ENCODE measurements at places on chromosomes 1 and 21. TPM values are rescaled to one million over a fixed set of nuclear protein-coding genes. Genes with fewer than 3 reads are reported as not detected.

DNA sequence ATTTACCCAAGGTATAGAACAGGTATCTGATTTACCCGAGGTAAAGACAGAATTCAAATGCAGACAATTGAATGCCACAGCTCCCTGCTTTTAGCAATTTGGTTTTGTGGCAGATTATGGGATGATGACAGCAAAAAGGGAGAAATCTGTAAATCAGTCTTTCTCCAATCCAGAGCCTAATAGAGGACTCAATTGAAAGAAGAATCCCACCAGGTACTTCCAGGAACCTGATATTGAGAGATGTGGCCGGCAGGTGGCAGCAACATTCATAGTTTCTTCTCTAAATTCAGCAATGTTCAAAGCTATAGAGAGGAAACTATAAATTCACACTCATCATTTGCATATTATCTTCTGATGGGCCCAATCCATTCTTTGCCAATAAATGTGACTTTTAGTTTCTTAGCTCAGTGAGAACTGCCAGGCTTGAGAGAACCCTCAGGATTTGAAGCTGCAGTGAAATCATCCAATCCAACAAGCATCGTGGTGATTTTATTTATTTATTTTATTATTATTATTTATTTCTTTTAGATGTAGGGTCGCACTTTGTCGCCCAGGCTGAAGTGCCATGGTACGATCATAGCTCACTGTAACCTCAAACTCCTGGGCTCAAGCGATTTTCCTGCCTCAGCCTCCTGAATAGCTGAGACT is 9.8 kb upstream of the PHACTR4 start:
- DNase-seq: peak; percentile 92

SWT1 gene
- 7.8 TPM for total RNA-seq

GRCh38 chr1:114564141-114564540 is 17.3 kb downstream of the BCAS2 start:
- DNase-seq: no peak

DNA sequence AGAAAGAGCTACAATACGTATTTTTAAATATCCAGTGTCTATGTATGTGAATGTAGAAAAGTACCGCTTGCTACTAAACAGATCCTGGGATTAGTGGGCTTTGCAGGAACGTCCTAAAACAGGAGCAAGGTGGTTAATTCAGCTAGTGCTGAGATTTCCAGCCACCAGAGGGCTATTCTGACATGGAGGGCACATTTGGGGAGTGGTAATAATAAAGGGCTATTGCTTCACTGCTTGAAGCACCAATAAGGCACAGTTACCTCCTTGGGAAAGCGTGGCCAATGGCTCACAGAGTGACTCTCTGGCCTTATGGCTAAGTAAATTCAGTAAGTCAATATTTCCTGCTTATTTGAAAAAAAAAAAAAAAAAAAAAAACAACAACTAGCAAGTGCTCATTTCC is 152.4 kb downstream of the GABPA start:
- DNase-seq: no peak

PEAR1 gene
- 32.9 TPM for total RNA-seq

LHX8 gene
- total RNA-seq: not detected

- no peak for DNase-seq
Measured at GRCh38 chr1:192654120-192654519, 18.2 kb downstream of the RGS13 start.

- no peak for DNase-seq
Measured at GRCh38 chr1:94304553-94304952, 67.2 kb upstream of the ARHGAP29 start.

GRCh38 chr1:110630839-110631663 is 24.9 kb upstream of the KCNA2 start:
- peak; percentile 91 for DNase-seq

- no peak for DNase-seq
Measured at GRCh38 chr1:210674151-210674550, 345.4 kb downstream of the HHAT start.

SLC16A4 gene
- 23.2 TPM for total RNA-seq

GRCh38 chr1:7076572-7076971 is 291.3 kb downstream of the CAMTA1 start:
- no peak for DNase-seq

DNA sequence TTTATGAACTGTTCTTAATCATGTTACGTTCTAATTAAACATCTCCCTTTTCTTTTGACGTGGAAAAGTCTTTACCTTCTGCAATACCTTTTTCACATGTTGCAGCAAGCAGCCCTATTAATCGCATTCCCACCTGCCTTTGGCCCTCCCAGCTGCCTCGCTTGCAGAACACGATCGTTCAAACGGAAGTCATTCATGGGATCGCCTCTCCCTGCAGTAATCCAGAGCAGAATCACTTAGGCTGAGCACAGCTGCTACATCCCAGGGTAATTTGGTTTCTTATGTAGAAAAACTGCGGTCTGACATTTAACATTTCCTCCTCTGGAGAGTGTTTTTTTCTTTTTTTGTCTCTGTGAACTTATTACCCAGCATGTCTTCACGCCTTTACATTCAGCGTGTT is 206.3 kb downstream of the KIF26B start:
- DNase-seq: no peak

DNA sequence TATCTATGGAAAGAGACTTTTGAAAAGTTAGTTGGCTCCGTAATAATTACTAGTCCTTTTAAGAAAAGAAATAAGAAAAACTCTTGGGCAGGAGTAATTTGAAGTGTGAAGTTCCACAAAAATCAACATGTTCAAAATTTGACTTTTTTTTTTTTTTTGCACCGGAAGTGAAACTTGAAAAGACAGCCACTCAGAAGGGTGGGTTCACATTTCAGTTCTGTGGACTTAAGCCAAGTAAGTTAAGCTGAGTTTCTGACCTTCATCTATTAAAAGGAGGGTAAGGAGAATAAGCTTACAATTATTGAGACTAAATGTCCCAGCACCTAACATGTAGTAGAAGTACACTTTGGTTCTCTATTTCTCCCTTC is 11.0 kb downstream of the RO60 start:
- no peak for DNase-seq

APCS gene
- total RNA-seq: not detected

DNA sequence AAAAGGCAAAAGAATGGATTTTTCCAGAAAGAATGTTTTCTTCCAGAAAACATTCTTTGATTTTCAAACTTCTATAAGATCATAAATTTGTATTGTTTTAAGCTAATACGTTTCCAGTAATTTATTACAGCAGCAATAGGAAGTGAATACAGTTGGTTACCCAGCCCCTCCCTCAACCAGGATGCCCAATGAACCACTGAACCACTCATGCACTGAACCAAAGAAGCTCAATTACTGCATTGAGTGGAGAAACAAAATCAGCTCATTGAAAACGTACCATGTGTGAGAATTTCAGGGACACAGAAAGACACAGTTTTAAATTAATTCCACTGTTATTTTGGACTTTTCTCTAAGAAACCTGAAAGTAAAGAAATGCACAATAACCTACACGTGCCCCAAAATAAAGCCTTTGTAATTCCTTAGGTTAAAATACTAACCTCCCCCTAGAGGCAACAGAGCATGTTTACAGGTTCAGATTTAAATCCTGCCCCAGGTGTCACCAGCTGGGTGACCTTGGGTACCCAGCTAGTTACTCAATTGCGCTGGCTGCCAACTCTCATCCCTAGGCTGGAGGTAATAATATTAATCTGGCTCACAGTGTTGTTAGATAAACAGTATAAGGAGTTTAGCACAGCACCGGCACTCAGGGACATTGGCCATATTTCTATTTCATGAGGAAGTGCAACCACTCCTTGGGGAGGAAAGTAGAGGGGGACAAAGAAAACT is 111.7 kb downstream of the NMNAT2 start:
- no peak for DNase-seq

TDRD5 gene
- not detected for total RNA-seq

- DNase-seq: no peak
Measured at GRCh38 chr1:70462611-70463010, 51.5 kb downstream of the CTH start.

DNA sequence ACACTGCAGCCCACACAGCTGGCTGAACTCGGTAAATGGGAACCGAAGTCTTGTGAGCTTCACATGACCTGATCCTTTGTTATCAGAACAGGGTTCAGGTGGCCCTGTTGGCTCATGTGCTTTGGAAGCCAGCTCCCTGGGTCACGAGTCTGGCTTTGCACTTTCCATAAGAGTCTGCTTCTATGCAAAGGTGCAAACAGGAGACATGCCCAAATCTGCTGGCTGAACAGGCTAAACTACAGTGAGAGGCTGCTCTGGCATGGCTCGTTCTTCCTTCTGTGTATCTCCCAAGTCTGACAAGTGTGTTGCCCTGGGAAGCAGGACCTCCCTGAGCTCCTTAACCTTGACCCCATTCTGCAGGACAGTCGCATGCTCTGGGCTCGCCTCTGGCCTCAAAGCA is 549.6 kb downstream of the KIF26B start:
- no peak for DNase-seq

RGS1 gene
- 43.4 TPM for total RNA-seq

DNA sequence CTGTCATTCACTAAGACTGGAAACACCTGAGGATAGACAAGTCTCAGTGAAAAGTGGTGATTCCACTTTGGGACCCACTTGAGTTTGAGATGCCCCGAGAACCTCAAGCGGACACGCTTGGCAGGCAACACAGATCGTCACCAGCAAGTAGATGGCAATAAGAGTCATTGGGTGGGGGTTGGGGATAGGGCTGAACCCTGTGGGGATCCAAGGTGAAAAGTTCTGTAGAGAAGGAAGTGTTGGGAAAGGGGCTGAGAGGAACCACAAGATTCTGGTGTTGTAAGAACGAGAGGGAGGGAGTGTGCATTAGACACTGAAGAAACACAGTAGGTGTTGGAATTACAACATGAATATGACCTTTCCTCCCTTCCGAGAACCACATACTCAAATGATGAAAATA is 45.4 kb upstream of the TDRD10 start:
- peak; percentile 24 for DNase-seq

- no peak for DNase-seq
Measured at GRCh38 chr1:196302981-196303380, 305.3 kb downstream of the KCNT2 start.

DNA sequence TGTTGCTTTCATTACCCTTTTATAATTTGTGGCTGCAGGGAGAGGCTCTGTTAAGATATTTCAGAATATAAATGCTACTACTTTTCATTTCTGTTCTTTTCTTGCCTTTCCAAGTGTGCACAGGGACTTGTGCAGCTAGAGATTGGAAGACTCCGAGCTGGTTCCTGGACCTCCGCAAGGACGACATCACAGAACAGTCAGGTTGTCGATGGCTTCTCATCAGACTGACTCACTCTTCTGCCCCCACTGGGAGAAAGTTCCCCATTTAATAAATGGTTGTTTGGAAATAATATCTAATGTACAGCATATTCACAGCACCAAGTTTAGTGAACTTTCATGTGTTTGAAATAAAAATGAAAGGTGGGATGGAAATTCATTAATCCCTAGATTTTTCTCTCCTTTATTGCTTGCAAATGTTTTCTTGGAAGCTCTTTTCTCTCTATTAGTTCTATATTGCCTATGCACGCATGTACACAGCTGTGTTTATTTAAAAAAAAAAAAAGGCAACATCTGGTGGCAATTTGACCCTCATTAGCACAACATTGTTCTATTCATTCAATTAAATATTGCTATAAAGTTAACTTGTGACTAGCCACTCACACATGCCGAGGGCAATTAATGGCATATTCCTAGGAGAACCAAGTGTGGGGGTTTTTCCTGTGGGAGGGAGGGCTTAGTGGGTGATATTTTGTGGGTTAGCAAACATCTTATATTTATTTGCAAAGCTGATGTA is 77.5 kb upstream of the L1TD1 start:
- DNase-seq: no peak

GRCh38 chr1:208381481-208381880 is 137.3 kb upstream of the PLXNA2 start:
- DNase-seq: no peak

DNAJC6 gene
- 3.8 TPM for total RNA-seq

RBM11 gene
- total RNA-seq: 1.7 TPM

- DNase-seq: no peak
Measured at GRCh38 chr1:180527101-180527669, 24.8 kb upstream of the ACBD6 start.

TNFRSF1B gene
- 42.1 TPM for total RNA-seq

- no peak for DNase-seq
Measured at GRCh38 chr1:196255762-196256161, 352.5 kb downstream of the KCNT2 start.

DNA sequence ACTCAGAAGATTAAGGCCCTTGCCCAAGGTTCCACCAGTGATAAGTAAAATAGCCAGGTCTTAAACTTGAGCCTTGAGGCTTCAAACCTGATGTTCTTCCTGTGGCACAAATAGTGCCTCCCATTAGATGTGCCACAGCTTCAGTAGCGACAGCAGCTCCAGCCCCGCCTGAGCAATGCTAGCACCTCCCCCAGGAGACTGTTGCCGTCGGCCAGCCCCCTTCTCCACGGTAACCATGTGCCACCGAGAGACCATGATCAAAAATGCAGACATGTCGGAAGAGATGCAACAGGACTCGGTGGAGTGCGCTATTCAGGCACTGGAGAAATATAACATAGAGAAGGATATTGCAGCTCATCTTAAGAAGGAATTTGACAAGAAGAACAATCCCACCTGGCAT is 32.2 kb downstream of the KLHDC7A start:
- DNase-seq: no peak

DNA sequence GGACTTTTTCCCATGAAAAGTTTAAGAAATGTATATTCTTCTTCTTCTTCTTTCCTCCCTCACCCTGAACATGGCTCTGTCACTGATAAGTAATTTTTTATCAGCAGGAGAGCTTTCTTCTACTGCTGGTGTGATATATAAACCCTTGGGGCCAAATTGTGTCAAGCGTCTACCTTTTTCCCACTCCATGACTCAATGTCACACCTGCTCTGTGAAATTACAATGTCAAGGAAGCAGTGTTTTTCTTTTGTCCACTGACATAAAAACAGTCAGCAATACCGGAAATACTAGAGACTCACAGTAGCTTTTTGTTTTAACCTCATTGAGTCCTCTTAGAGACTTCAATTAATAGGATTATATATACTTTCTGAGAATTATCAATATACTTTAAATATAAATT is 416.2 kb upstream of the ADGRL4 start:
- no peak for DNase-seq

DNA sequence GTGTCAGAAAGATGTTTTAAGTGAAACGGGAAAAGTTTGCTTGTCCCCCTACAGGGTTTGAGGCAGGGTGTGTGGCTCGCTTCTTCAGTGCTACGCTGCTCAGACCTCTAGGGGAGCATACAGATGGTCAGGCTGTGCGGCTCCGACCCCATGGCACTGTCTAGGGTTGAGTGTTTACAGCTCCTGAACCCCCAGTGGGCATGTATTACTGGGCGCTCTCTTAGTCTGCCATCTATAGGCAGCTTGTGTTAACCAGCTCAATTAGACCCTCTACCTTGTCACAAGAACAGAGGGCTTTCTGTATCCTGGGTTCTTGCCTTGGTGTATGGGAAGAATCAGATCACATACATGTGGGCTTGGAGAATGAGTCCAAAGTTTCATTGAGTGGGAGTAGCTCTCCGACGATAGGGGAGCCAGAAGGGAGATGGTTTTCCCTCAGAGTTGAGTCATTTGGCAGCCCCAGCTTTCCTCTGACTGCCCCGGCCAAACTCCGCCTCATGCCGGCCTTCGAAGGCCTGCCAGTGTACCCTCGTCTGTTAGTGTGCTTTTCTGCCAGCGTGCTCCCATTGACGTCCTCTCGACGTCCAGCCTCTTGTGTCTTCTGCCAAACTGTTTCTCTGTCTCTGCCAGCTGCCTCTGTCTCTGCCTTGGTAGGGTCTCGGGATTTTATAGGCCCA is 38.6 kb upstream of the ADGRL4 start:
- DNase-seq: peak; percentile 46

- no peak for DNase-seq
Measured at GRCh38 chr1:10326251-10326650, 72.6 kb upstream of the PGD start.

S100B gene
- total RNA-seq: 6.1 TPM

UTS2 gene
- 0.27 TPM for total RNA-seq

- DNase-seq: no peak
Measured at GRCh38 chr1:175129182-175129581, 61.5 kb downstream of the TNN start.

RBP7 gene
- total RNA-seq: 7.6 TPM

Data from aorta (tissue), 5 donors.